ENCODE measurements at places on chromosomes 16 and 17.
A peak's percentile ranks its signal among the peaks of the same experiment; 100 is the strongest.

DNA sequence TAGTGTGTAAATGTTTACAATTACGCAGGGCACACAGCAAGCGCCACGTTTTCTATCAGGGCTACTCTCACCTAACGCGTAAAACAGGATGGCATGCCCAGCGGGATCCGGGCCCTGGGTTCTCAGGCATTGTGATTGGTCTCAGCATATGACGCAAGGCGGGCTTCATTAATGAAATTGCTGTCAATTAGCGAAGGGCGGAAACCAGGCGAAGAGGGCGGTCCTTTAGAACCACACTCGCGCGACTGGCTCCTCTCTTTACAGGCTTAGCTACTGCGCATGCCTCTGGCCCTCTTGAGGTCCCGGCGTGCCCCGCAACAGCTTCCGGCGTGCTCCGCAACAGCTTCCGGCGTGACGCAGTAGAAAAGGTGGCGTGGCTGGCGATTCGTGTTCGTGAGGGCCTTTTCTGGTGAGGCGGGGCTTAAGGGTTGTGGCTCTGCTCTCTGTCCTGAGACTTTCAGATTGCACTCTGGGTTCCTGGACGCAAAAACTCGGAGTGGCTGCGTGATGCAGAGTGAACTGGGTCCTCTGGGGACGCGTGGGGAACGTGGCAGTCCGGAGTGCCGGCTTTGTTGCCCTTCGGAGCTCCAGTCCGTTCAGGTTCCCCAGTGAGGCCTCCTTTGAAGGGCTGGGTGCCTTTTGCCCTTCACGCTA is 9.2 kb downstream of the OR2C1 start:
- peak; percentile 94 for DNase-seq

GRCh38 chr17:8253801-8254200 is 4.7 kb downstream of the PFAS start:
- DNase-seq = no peak

- no peak for DNase-seq
Observed at GRCh38 chr17:82915757-82916027, 75.9 kb upstream of the ZNF750 start.

GRCh38 chr16:88487920-88488851 is 35.1 kb downstream of the ZFPM1 start:
- DNase-seq = no peak

GRCh38 chr17:64231567-64232141 is 31.4 kb downstream of the TEX2 start:
- no peak for DNase-seq

DNA sequence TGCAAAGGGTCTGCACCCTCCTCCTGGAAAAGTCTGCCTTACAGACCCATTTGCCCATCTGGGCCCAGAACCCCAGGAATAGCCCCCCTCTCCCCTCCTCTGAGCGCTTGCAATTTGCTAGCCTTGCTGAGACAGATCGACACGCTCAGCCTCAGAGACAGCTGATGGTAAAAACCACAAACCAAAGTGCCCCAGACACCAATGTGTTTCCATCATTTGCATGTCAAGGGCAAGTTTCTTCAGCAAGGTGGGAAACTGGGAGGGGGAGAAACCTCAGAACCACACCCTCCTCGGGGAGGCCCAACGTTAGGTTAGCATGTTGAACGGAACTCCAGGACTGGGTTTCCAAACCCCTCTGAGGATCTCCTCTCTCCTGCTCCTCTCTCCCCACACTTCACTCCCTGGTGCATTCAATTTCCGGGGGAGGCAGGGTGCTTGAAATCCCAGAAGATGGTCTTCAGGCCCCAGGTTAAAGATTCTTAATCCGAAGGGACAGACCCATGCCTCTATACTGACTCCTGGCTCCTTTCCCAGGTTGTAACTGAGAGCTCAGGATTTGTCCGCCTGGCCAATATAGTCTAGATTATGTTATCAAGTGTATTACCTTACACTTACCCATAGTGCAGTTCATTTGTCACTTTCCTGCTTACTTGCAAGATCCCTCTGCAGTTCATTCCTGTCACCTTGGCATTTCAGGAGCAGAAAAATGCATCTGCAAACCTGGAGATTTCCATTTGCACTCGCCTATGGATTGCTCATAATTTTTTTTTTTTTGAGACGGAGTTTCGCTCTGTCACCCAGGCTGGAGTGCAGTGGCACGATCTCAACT is 1.3 kb upstream of the CUEDC1 start:
- DNase-seq = no peak

- no peak for DNase-seq
Observed at GRCh38 chr17:70447588-70447987, 278.3 kb downstream of the KCNJ2 start.

DNA sequence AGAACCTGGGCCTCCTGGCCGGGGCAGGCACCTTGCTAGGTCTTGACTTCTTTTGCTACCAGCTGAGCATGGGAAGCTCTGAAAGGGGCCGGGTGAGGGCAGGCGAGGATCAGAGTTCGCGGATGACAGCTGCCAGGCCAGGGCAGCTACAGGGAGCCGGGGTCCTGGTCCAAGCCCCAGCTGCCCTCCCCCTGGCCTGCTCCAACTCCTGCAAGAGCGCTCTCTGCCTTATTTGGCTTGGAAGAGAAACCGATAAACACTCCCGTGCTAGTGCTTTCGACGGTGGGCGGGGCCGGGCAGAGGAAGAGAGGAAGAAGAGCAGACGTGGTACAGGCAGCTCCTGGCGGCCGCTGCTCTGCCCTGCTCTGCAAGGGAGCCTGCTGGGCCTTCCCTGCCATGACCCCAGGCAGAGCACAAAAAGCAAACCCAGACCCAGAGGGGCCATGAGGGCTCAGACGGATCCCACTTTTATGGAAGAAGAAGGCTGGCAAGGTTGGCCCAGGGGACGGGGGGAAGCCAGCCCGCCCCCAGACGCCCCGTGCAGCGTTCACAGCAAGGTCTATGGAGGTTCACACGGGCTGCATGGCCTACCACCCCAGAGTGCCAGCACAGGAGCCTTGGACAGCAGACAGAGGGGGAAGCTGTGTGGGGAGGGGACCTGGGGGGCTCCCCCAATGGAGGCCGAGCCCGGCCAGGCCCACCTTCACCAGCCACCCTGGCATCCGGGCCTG is 25.6 kb downstream of the PIEZO1 start:
- DNase-seq = peak; percentile 78

- DNase-seq = no peak
Observed at GRCh38 chr17:9174779-9175574, 153.7 kb downstream of the NTN1 start.

- no peak for DNase-seq
Observed at GRCh38 chr17:80353718-80354275, 61.2 kb upstream of the ENDOV start.

- no peak for DNase-seq
Observed at GRCh38 chr17:63265526-63265925, 180.6 kb downstream of the CYB561 start.

DNA sequence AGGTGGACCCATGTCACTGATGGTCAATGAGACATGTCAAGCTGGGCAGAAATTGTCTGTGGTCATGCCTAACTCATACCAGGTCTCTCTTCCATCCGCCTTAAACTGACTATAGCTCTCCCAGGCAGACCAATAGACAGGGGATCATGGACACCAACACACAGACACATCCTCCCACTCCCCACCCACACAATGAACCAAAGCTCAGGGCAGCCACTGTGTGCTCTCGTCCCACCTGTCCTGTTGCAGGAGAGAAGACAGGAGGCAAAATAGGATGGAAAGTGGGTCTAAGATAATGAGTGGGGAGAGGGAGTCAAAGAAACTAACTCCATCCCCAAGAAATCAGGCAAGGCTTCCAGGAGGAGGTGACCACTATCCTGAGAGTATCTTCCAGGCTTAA is 3.2 kb downstream of the PYY start:
- DNase-seq = no peak

GRCh38 chr17:75848523-75849278 is 4.5 kb upstream of the UNC13D start:
- peak; percentile 77 for DNase-seq

- DNase-seq = no peak
Observed at GRCh38 chr16:30710971-30711370, 12.0 kb downstream of the SRCAP start.

GRCh38 chr17:1272701-1273100 is 2.5 kb downstream of the BHLHA9 start:
- DNase-seq = no peak

- DNase-seq = no peak
Observed at GRCh38 chr16:2170080-2170479, 14.5 kb downstream of the TRAF7 start.

DNA sequence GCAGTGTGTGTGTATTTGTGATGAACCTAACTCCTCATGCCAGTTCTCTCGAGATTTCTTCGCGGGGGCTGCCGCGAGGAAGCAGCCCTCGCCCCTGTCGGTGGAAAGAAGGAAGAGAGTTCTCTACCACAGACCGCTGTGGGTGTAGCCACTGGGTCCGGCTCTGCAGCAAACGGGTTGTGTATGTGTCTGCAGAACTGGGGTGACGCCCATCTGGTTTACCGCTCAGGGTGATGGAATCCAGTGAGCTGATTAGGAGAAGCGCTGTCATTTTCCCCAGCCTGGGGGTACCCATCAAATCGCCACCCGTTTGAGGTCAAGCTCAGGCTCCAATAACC is 7.7 kb downstream of the CORO6 start:
- DNase-seq = peak; percentile 90

DNA sequence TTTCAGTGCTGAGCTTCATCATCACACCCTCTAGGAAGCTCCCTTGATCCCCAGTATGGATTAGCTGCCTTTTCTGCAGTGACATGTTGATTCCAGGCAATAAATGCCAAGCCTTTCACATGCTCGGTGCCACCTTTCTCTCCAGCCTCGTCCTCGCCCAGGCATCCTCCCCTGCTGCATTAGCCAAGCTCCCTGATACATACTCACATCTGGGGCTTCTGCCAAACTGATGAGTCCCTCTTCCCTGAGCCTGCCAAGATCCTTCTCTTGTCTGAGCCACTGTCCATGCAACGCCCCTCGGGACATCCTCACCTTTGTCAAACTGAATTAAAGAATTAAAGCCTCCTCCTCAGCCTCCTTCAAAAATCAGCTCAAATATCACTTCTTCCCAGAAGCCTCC is 538.5 kb upstream of the CDH11 start:
- DNase-seq = no peak

- no peak for DNase-seq
Observed at GRCh38 chr17:16910341-16910740, 61.6 kb downstream of the TNFRSF13B start.

DNA sequence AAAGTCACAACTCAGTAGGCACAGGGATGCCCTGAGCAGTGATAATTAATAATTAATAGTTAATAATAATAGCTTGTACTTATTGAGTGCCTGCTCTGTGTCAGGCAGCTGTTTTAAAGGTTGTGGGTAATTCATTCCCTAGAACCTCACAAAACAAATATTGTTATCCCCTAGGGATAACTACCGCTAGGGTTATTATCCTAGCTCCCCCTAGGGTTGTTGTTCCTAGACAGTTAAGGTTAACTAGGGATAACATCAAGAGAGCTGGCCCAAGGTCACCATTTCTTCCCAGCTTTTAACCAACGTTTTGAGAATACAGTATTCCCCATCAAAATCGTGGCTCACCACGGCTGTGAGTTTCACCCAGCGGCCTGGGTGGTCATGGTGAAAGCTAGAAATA is 180.1 kb downstream of the PRKCB start:
- DNase-seq = no peak

DNA sequence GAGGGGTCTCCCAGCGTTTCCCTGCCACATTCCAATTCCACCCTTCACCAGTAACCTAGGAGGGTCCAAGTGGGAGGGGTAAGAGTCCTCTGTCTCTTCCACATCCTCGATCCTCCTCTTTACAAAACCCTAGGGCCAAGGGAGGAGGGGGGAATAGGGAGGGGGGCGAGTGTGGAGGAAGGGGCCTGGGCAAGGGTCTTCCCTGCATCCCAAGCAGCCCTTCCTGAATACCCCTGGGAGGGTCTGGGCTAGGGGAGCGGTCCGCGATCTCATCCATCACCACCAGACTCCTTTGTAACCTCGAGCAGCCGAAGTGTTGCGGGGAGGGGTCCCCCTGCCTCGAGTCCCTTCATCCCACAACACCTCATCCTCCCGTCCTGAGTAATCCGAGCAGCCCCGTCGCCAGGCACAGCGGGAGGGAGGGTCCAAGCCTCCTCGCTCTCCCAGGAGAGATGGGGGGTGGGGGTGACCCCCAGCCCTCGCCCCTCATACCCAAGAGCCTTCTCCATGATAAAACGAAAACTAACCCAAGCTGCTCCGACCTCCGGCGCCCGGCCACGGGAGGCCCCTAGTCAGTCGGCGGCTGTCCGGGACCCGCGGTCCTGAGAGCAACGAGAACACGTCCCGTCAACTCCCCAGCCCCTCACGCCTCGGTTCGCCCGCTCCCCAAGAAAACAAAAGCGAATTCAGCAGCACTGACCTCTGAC is 502 bp downstream of the SMPD3 start:
- no peak for DNase-seq

DNA sequence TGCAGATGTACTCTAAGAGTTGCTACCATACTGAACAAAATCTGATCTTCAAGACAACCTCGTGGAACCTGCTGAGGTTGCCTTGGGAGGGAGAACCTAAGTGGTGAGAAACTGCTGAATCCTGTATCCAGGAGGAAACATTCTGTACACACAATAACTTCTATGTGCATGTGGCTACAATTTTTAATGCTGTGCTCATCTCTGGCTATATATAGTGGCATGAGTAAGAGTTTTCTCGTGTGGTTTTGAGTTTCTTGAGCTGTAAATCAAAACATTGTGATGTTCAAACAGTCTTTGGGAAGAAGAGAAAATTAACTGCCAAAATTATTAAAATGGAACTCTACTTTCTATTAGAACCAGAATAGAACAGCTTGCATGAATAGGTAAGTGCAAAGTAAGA is 206.8 kb downstream of the CA10 start:
- DNase-seq = no peak

GRCh38 chr17:49229805-49230600 is 584 bp downstream of the PHOSPHO1 start:
- no peak for DNase-seq

DNA sequence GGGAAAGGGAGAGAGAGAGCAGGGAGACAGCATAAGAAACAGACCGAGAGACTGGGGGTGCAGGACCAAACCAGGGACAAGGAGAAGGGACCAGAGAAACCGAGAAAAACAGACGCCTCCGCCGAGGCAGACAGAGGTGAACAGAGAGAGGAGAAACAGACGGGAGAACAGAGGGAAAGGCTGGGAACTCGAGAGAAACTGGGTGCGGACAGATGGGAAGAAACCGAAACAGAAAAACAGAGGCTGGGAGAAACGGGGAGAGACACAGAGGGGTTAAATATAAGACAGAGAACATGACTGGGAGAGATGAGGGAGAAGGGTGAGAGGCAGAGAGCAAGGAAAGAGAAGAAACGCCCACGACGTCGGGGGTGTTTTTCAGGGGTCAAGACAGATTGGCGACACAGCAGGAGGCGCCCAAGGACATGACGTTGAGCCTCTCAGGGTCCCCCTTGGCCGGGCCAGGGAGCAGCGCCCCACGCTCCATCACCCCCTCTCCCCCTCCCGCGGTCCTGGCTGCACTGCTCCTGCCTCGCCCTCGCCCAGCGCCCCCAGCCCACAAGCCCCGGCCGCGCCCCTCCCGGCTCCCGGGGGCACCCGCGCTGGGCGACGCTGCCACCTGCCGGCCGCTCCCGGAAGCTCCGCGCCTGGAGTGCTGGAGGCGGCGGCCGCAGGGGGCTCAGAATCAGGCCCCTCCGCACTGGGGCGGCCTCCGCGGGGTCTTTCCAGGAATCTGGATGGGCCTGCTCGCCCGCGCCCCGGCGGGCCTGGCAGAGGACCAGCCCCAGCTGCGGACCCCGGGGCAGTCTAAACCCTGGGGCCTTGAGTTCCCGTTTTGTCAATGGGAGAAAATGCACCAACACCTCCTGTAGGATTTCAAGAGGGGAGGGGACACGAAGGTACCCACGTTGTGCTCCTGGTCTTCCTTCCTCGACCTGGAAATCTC is 1.3 kb upstream of the TMEM92 start:
- DNase-seq = peak; percentile 34
